Left colon (tissue), 2 donors: ENCODE measurements at places on chromosomes 1 and 21. TPM values are rescaled to one million over a fixed set of nuclear protein-coding genes. Genes with fewer than 3 reads are reported as not detected.

- DNase-seq: no peak
Measured at GRCh38 chr21:38121888-38122720, 134.7 kb upstream of the KCNJ15 start.

DNA sequence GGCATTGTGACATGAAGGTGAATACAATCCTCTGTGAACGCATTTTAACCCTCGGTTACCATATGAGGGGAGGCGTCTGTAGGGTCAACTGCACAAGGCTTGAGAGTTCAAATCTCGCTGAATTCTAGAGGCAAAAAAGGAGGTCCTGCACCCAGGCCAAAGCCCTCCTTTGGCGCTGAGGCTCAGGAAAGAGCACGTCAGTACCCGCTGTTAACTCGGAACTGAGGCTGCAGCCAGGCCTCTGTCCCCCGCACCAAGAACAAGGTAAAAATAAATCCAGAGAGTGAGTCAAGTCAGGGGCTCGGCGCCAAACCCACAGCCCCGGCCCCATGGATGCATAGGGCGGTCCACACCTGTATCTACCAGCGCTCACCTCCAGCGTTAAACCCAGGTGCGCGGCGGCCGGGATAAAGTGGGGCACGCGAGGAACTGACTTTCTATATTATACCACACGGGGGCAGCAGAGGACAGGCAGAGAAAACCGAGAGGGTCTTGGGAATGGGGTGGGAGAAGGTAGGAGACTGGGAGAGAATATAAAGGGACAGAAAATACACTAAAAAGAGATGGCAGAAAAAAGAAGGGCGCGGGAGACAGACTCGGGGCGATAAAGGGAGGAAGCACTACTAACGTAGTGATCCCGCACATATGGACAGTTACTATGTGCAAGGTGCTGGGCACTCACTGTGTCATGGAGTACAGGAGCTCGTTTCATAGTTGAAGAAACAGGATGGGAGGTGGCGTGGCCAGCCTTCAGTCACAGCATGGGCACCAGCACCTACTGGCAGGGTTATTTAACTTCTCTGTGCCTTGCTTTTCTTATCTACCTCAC is 54.9 kb downstream of the DMRTA2 start:
- DNase-seq: peak; percentile 46

The CD34 gene
- total RNA-seq: 15.2 TPM

The F13B gene
- not detected for total RNA-seq

The ATP1A4 gene
- not detected for total RNA-seq

The BGLAP gene
- total RNA-seq: 1.1 TPM

DNA sequence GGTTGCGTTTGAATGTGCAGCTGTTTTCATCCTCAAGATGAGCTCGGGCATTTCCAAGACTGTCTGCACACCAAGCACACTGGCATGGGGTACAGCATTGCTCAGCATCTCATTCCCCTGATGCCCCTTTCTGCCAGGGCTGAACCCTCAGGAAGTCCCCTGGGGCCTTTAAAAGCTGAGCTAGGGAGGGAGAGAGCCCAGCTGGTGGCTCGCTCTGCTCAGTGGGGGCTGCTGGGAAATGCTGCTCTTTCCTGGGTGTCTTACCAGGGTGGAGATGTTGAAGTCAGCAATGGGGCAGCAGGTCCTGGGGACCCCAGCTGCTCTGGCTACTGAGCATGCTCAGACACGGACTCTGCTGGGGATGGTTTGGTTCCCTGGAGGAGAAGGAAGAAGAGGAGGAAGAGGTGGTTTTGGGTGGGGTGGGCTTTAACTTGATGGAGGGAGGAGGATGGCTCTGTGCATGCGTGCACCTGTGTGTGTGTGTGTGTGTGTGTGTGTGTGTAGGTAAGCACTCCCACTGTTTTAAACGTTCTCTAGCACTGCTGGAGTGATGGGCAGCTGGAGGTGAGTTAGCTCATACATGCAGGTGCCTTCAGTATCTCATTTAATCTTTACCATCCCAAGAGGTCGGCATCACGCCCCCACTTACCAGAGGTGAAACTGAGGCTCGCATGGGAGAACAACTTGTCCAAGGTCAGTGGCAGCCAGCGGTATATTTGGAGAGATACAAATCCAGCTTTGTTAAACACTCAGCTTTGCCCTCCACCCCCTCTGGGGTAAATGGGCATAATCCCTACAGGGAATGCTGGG is 40.9 kb downstream of the ACTL8 start:
- DNase-seq: no peak
